Fibroblast of skin of abdomen (primary cell): ENCODE measurements at places on chromosomes 13 and 19.
A peak's percentile ranks its signal among the peaks of the same experiment; 100 is the strongest.

DNA sequence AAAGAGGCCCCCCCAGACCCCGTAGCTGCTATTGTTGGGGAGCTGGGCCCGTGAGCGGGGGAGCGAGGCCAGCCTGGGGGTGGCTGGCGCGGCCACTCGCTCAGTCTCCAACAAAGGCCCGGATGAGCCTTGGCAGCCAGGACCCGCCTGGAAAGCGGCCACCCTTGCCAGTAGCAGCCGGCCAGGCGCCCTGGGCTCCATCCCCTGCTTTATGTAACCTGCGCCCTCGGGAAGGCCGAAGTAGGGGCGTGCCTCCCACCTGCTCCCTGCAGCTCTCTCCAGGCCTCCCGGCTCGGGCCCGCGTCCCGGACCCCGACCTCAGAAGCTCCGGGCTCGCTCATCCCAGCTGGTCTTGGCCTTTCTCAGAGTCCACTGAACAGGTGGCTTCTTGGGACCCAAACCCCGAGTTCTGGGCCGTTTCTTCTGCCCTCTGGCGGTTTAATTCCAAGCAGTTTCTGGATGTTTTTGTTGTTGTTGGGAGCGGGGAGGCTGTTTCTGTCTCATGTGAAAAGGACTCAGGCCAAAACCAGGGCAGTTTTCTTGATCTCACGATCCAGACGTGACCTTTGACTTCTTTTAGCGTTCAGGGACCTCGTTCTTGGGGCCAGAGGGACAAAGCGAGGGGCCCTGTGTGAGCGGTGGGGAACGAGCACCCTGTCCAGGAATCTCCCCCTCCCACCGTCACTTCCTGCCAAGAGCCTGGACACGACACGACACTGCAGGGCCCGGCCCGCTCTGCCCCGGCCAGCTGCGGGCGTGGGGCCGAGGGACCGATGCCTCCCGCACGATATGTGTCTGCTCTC is 1.2 kb downstream of the CDC34 start:
- DNase-seq, result peak; percentile 61

- DNase-seq, result peak; percentile 17
Observed at GRCh38 chr13:20438801-20439200, 86.9 kb downstream of the CRYL1 start.

GRCh38 chr19:31099515-31100205 is 249.6 kb downstream of the TSHZ3 start:
- peak; percentile 67 for DNase-seq

GRCh38 chr19:9456018-9456689 is 20.8 kb upstream of the ZNF266 start:
- no peak for DNase-seq

GRCh38 chr19:11169896-11170678 is 14.5 kb upstream of the SPC24 start:
- DNase-seq, result no peak

DNA sequence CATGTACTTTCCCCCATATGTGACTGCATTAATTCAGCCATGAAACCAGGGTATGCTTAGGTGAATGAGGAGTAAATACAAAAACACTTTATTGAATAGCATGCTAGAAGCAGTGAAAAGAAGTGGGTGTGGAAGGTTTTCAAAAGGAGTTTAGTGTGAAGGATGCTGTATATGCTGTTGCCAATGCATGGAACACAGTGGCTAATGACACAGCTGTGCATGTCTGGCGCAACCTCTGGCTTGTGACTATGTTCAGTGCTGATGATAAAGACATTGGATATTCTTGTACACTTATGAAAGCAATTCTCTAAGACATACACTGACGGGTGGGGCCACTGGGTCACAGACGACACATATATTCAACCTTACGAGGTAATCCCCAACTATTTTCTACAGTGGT is 55.2 kb downstream of the SOX21 start:
- peak; percentile 37 for DNase-seq

GRCh38 chr13:83878691-83879430 is 3.4 kb downstream of the SLITRK1 start:
- no peak for DNase-seq

DNA sequence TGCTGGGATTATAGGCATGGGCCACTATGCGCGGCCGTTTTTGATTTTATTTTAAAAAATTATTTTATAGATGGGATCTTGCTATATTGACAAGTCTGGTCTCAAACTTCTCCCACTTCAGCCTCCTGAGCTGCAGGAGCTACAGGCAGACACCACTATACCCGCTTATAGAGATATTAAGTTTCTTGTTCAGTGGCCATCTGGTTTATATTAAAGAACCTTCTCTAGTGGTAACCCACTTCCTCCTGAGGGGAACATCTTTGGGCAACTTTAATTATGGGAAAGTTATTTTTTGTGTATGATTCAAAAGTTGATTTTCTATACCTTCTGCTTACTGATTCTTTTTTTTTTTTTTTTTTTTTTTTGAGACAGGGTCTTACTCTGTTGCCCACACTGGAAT is 172.7 kb downstream of the KLF5 start:
- DNase-seq, result peak; percentile 64

DNA sequence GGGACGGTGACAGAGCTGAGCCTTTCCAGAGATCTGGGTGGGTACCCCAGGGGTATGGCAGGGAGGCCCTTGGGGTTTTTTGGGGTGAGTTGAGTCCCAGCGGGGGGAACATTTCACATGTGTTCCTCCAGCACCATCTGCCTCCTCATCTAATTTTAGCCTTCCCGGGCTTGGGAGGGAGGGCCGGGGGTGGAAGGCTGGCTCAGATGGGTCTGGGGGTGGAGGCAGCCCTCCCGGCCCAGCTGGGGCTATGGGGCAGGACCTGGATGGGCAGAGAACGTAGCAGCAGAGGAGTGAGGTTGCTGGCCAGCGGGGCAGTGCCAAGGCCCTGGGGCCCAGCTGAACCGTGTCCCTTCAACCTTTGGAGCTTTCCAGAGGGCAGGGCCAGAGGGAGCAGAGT is 23.5 kb downstream of the ADGRL1 start:
- no peak for DNase-seq

GRCh38 chr13:98366959-98367358 is 189.9 kb upstream of the RNF113B start:
- DNase-seq, result no peak

DNA sequence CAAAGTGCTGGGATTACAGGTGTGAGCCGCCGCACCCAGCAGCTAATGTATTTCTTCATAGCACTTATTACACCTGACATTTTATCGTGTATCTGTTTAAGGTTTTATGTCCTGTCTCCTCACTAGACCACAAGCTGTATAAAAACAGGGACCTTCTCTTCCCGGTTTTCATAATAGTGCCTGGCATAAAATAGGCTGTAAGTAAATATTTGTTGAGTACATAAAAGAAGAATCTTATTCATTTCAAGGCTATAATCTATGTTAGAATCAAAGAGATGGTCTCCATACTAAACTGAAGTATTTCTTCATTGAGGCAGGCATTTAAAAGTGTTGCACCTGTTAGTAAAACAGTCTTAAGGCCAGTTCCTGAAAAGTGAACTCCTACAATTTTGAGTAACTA is 194.0 kb downstream of the SHISA2 start:
- no peak for DNase-seq

GRCh38 chr19:12521996-12522395 is 29.3 kb downstream of the ZNF564 start:
- no peak for DNase-seq

DNA sequence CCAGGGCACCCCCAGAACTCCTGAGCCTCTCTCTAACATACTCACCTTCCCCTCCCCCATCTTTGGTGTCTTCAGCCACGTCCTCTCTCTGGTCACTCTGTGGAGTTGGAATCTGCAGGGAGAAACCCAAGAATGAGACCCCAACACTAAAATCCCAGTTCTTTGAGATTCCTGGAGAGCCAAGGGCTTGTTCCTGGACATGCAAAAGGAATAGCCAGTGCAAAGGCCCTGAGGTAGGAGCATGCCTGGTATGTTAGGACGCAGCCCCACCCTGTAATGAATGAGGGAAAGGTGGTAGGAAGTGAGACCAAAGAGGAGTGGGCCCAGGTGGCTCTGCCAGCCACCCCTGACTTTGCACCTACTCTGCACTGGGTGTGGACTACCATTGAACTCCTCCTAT is 2.4 kb upstream of the LPAR2 start:
- no peak for DNase-seq

DNA sequence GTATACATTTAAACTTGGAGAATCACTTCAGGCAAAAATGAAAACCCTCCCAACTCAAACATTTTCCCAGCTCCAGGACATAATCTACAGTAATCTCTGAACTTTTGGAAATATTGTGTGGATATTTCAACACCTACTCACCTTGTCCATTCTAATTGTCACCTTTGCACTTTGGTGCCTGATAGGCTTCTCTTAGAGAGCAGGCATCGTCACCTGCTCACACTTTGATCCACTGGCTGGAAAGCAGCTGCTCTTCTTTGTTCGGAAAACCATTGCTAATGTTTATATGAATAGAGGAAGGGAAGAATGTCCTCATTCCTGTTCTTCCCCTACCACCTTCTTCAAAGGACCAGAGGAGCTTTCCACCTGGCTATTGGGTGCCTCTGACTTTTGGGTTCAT is 411.2 kb downstream of the FGF9 start:
- DNase-seq, result no peak

- DNase-seq, result no peak
Observed at GRCh38 chr13:41682001-41682400, 224.7 kb downstream of the RGCC start.

DNA sequence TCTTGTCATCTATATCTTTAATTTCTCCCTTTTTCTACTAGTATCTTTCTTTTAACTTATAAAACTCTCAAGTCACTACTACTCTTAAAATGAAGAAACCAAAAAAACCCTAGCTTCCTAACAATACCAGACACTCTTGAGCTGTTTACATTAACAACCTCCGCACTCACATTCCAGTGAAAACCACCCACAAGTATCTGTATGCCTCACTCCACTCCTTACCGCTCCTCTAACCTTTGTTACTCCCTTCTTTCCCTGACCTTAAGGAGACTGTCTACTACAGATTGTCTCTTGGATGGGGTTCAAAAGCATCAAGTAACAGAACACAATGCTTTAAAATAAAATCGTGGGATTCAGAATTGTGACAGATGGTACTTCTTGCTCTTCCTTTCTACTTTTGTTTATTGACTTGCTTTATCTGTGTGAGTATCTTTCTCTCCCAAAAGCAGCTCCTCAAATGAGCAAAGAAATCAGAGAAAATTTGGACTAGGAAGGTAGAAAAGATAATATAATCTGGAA is 110.0 kb upstream of the FBXL3 start:
- DNase-seq, result peak; percentile 50
